ENCODE measurements at places on chromosomes 16 and 17.

GRCh38 chr16:78199325-78200022 lies 100.0 kb downstream of the WWOX start:
- DNase-seq: no peak

- DNase-seq: no peak
These were observed 25.1 kb downstream of the SGSM2 start for GRCh38 chr17:2362416-2362815.

GRCh38 chr16:61270726-61271125 lies 765.5 kb downstream of the CDH8 start:
- no peak for DNase-seq

- no peak for DNase-seq
These were observed 20.2 kb upstream of the OR3A1 start for GRCh38 chr17:3318336-3318735.

DNA sequence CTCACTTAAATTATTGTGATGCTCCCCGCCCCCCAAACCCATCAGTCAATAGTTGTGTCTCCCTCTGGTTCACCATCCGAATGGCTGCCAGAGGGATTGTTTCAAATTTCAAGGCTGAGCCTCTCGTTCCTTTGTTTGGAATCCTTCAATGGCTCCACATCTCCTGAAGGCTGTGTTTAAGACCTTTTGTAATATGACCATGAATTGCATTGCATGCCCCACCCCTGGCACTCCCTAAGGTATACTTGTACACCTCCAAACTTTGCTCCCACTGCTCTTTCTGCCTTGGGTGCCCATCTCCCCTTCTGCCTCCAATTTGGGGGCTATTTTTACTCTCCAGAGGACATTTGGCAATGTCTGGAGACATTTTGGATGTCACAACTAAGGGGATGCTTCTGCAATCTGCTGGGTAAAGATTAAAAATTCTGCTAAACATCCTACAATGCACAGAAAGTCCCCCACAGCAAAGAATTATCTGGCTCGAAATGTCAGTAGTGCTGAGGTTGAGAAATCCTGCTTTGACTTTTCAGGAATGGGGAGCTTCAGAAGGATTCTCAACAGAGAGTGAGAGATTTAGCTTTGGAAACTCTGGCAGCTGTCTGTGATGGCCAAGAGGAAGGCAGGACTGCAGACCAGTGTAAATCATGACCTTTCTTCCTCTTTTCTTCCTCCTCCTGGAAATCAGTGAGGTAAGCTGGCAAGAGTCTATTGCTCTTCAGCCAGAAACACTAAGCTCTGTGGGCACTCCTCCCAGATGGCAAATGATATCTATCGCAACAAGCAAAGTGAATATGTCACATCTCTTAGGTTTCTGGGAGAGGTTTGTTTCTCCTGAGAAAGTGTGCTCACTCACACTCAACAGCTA lies 8.7 kb upstream of the IL4R start:
- DNase-seq: no peak

- no peak for DNase-seq
These were observed 7.9 kb upstream of the MT2A start for GRCh38 chr16:56600398-56600999.

- DNase-seq: no peak
These were observed 18.9 kb downstream of the ASPSCR1 start for GRCh38 chr17:81996232-81996756.

DNA sequence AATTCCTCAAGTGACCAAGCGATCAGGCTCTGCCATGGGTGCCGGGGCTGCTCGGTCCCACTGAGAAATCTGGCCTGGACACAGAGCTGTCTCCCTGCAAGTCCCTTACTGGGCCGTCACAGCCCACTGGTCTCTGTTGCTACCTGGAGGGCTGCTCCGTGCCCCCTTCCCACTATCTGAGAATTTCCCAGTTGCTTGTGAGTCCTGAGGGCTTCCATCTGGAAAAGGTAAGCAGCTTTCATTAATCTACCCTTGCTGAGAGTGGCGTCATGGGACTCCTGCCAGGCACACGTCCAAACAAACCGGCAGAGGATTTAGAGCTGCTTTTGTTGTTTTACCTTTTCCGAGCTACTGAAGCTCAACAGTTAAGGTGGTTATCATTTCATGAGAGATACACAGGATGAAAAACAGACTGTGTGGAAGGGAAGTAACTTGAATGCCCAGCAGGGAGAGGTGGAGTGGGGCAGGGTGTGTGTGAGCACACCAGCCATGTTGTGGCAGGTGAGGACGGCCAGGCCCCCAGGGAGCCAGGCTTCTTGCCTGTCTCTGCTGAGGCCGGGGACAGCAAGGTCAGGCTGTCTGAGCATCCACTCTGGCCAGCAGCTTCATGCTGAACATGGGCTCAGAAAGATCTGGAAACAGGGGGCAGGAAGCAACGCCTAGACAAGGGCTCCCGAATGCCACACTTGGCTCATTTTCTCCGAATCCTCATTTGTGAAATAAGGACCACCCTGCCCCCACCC lies 50.6 kb downstream of the GTF3C1 start:
- no peak for DNase-seq

GRCh38 chr17:76834870-76835269 lies 33.3 kb upstream of the MGAT5B start:
- DNase-seq: no peak

DNA sequence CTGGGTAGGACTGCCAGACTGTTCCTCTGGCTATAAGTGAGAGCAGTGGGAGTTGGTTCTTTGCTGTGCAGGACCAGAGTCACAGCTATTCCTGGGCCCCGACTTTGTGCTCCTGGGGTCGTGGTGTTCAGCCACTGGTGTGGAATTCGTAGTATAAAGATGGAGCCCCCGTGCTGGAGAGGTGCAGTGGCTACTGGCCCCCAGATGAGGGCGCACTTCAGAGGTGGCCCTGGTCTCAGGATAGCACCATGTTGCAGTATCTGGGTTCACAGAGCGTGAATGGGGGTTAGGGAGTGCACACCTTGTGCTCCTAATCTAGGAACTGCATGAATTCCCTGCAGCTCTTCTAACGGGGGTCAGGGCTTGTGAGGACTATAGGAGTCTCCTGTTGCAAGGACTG lies 21.1 kb downstream of the TANC2 start:
- DNase-seq: no peak

GRCh38 chr16:31868691-31869167 lies 4.9 kb upstream of the ZNF267 start:
- DNase-seq: peak; percentile 93

DNA sequence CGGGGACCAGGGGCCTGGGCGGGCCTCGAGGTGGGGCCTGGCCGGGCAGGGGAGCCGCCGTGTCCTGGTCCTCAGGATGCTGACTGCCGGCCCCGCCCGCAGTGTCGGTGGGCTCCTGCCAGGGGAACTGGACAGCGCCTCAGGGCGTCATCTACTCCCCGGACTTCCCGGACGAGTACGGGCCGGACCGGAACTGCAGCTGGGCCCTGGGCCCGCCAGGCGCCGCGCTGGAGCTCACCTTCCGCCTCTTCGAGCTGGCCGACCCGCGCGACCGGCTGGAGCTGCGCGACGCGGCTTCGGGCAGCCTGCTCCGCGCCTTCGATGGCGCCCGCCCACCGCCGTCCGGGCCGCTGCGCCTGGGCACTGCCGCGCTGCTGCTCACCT lies 2.3 kb upstream of the PAQR4 start:
- DNase-seq: no peak

- no peak for DNase-seq
These were observed 77.0 kb upstream of the TMEM132E start for GRCh38 chr17:34502426-34502825.

- DNase-seq: no peak
These were observed 27.2 kb upstream of the WWOX start for GRCh38 chr16:78072275-78072674.

DNA sequence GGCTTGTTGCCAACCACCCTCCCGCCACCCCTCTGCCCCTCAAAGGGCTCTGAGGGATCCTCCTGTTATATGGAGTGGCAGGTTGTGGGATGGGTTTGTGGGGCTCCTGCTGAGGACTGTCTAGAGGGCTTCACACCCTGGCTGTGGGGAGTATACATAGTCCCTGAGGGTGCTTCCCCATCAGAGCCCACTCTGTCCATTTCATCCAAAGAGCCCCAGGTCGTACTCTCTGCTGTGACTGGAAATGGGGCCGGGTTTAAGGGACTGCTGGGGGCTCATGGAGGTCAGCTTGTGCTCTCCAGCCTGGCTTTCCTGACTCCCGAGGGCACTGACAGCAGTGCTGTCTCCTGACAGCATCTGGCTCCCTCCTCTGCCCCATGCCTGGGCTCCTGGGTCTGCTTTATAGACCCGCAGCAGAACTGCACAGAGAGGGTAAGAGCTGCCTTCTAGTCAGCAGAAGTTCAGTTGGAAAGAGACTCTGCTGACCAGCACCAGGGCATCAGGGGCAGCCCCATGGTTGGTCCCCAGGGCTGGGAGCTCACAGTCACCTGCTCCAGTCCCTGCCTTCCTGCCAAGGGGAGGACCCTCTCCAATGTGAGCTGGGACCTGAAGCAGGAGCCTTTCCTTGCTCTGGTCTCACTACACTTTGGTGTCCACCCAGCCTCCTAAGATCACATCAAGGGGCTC lies 17.8 kb upstream of the TNS4 start:
- DNase-seq: peak; percentile 47

DNA sequence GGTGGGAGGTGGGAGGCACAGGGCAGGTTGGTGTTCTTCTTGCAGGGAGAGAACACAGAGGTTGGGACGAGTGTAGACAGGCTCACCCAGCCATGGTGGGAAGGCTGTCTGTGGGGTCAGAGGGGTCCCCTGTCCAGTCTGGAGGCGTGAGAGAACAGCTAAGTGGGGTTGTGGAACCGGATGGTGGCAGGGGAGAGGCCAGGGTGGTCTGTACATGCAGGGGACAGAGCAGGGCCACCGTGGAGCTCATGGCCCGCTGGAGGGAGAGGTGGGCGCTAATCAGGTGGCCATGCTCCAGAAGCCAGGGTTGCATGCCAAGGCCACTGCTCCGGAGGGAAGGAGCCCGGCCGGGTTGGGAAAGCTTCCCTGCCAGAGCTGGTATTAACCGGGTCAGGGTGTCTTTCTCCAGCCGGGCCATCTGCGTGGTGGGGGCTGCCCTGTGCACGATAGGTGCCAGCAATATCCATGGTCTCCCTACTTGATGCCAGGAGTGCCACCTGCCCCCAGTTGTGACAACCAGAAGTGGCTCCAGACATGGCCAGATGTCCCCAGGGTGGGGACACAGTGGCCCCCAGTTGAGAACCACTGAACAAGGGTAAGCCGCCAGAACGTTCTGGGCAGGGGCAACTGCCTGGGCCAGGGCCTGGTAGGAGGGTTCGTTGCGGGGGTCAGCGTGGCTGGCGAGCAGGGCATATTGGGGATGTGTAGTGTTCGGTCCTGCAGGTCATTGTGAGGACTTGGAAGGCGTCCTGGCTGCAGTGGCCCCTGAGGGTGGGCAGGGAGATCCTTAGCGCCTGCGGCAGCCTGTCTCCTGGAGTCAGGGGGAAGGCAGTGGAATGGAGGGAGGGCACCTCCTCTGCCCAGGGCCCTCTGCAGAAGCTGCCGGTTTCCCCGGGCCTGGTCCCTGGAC lies 5.1 kb downstream of the SNN start:
- no peak for DNase-seq

- no peak for DNase-seq
These were observed 57.9 kb downstream of the RTN4RL1 start for GRCh38 chr17:1967213-1967612.

DNA sequence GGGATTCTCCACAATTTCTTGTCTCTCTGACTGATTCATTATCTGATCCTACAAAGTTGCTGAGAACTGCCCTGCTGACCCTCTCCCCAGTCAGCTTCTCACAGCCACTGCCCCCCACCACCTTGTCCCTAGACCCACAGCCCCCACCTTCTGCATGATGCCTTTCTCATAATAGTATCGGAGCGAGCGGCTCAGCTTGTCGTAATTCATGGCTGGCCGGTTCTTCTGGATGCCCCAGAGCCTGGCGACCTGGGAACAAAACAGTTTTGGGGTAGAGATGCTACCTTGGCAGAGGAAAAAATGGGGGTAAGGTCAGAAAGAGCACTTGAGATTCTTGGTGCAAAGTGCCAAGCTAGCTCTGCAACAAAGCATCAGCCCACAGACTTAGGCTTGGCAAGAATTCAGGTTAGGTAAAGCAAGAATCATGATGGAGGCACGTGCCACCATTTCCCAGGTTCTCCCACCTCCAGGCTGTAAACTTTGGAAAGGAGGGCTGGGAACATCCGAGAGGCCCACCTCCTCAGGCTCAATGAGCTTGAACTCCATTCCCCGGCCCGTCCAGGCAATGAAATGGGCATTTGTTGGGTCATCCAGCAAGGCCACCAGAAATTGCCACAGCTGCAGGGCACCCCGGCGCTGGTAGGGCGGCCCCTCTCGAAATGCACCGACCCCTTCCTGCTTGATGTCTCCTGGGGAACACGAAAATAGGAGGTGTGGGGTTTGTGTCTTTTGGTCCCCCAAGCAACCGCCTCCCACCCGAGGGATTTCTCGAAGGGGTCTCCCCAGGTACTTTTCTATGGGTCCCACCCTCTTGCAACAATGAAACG lies 16.9 kb downstream of the ETV4 start:
- peak; percentile 50 for DNase-seq

DNA sequence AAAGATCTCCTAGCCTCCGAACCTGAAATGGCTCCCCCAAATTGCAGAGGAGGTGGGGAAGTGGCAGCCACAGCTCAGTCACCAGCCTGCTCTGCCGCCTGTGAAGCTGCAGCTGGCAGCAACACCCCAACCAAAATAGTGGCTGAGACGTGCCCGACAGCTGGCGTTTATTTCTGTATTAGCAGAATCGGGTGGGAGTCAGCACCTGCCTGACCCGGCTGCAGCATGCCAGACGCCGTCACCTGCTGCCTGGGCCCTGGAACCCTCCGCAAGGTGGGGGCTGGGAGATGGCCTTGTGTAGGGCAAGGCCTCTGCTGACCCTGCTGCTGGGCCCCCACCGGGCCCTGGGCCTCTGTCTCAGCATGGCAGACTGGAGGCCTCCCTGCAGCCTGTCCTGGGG lies 17.5 kb upstream of the PABPN1L start:
- no peak for DNase-seq

DNA sequence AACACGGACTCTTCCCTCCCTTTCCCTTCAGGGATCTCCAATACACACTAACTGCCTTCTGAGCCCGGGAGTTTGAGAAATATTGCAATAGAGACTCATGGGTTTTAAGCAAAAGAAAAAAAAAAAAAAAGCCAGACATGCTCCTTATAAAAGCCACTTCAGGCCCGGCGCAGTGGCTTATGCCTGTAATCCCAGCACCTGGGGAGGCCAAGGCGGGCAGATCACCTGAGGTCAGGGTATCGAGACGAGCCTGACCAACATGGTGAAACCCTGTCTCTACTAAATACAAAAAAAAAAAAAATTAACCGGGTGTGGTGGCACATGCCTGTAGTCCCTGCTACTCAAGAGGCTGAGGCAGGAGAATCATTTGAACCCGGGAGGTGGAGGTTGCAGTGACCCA lies 2.4 kb upstream of the HEXD start:
- no peak for DNase-seq

DNA sequence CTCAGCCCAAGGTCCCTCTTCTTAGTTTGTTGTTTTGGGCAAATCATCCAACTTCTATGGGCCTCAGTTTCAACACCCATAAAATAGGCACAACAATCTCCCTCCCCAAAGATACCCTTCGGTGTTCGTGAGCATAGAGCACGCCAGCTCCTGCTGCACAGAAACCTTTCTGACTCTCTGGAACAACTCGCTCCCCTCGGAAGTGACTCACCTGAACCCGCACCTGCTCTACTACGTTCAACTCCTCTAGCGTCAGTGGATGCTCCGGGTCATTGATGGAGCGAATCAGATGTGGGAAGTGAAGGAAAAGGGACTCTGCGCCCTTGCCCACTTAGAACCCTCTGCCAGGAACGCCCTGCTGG lies 445 bp downstream of the CIAO2B start:
- DNase-seq: no peak

Data from posterior vena cava (tissue), 2 donors.